Natural killer cell (primary cell): ENCODE measurements at places on chromosomes 3 and 15. TPM values are rescaled to one million over a fixed set of nuclear protein-coding genes. Genes with fewer than 3 reads are reported as not detected.

GRCh38 chr15:59997070-59997701, 6.9 kb upstream of the FOXB1 start:
- no peak for DNase-seq

The UROC1 gene
- not detected for total RNA-seq

DNA sequence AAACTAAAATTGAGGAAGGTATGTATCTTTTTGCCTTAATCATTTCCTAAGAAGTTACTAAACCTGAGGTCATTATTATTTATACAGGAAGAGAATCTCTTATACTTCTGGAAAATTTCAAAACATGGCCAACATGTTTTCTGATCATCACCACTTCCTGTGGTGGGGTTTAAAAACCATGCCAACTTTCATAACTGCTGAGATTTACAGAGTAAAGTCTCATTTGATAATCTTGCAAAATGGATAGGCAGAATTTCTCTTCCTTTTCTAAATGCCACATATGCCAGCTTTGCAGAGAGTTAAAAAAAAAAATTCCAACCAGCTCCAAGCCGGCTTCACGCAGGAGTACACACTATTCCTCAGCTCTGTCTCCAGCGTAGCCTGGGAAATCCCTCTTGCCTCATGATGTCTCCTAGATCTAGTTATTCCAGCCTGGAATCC, 124.3 kb upstream of the SPRED1 start:
- no peak for DNase-seq

The LTF gene
- total RNA-seq: 1.0 TPM

DNA sequence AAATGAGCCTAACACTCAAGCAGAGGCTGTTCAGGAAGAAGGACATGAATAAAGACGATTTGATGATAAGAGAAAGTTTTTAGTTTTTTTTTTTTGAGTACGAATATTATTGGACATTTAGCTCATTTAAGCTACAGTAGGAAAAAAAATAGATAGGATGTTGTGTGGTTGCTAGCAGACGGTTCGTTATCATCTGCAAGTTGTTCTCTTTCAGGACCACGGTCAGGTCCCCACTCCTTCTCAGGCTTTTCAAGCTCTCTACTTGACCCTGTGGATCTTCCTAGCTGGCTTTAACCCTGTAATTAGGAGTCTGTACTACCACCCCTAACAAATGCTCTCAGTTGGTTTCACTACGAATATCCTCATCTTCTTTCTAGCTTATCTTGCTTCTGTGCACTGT, 1.1 kb downstream of the KCNH8 start:
- peak; percentile 52 for DNase-seq

The SLC6A1 gene
- not detected for total RNA-seq

The PIGZ gene
- total RNA-seq: 2.2 TPM

- no peak for DNase-seq
Observed at GRCh38 chr3:124633524-124633923, 96.7 kb upstream of the UMPS start.

- DNase-seq: no peak
Observed at GRCh38 chr3:105614288-105615030, 247.8 kb downstream of the ALCAM start.

The CTXN2 gene
- total RNA-seq: not detected

DNA sequence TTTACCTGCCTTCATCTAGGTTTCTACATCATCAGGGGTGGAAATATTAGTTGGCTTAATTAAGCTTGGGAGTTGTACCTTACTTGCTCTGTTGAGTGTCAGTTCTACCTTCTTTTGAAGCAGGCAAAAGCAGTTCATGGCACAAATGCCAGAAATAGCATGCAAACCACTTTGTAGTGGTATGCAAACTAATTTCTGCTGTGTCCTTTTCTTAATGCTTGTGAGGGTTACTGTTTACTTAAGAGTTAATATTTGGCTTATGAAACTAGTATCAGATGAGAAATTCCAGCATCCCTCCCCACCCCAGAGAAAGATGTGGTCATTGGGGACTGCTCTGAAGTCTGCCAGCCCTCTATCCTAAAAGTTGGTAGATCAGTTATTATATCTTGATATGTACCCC, 7.1 kb downstream of the ATP2C1 start:
- no peak for DNase-seq

The SEC62 gene
- total RNA-seq: 83.3 TPM

The THAP10 gene
- not detected for total RNA-seq

The IL17RE gene
- 0.28 TPM for total RNA-seq

DNA sequence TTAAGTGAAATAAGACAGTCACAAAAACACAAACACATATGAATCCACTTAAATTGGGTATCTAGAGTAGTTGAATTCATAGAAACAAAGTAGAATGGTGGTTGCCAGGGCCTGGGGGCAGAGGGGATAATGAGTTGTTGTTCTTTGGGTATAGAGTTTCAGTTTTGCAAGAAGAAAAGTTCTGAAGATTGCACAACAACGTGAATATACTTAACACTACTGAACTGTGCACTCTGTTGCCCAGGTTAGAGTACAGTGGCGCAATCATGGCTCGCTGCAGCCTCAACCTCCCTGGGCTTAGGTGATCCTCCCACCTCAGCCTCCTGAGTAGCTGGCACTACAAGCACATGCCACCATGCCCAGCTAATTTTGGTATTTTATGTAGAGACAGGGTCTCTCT, 14.9 kb downstream of the GRAMD2A start:
- DNase-seq: no peak
